ENCODE measurements at places on chromosomes 5 and 9.

GRCh38 chr5:11072568-11072967, 311.5 kb upstream of the DAP start:
- no peak for DNase-seq

- no peak for DNase-seq
Measured at GRCh38 chr5:95081982-95082381, 202.9 kb downstream of the MCTP1 start.

DNA sequence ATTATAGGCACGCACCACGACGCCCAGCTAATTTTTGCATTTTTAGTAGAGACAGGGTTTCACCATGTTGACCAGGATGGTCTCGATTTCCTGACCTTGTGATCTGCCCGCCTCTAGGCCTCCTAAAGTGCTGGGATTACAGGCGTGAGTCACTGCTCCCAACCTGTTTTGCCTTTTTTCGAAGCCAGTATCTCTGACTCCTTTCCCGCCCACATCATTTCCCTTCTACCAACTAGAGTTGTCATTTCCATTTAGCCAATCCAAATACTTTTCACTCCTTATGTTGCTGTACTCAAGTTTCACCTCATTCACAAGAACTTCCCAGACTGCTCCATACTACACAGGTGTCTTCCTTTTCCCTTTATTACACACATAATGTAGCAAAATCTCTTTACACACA, 502.6 kb upstream of the CDH6 start:
- no peak for DNase-seq

DNA sequence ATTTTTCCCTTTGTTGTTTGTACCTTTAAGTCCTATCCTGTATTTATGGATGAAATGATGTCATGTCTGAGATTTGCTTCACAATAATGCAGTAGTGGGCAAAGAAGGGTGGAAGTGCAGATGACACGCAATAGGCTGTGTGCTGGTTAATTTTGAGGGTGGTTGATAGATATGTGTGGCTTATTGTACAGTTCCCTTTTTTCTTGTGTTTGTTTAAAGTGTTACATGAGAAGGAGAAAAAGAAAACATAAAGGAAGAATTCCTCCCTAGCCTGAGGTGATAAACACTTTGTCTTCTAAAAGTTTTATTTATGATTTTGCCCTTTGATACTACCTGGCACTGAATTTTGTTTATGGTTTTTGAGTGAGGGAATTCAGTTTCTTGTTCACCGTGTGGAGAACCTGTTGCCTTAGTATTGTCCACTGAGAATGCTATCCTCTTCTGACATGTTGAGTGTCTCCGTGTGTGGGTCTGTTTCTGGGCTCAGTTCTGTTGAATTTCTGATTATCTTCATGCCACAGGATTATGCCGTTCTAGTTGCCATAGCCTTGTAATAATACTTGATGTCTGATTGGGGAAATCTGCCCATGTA, 52.3 kb upstream of the FAM120AOS start:
- no peak for DNase-seq

- DNase-seq: no peak
Measured at GRCh38 chr5:179294131-179294780, 51.0 kb downstream of the ADAMTS2 start.

Measured in ovary (tissue), 10 donors.